ENCODE measurements at places on chromosomes 6 and 20. TPM values are rescaled to one million over a fixed set of nuclear protein-coding genes. Genes with fewer than 3 reads are reported as not detected.

ABHD16B gene
- total RNA-seq, result not detected

KCNK15 gene
- 2.2 TPM for total RNA-seq

DNA sequence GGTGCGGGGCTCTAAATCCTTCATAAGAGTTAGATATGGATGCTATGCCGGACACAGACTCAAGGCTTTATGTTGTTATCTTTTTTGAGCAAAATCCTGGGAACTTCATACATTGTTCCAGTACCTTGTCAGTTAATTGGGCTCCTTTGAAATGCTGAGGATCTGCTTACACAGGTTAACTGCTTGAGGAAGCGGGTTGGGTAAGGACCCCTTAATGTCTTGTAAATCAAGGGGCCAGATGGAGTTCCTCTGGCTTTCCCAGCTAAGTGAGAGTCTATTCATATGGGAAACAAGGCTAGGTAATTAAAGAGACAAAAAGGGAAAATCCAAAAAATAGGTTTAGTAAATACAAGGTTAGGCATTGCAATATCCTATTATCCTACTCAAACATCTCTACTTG lies 141.5 kb downstream of the OR2B2 start:
- DNase-seq, result no peak

GRCh38 chr20:51731731-51732095 lies 36.5 kb downstream of the ATP9A start:
- no peak for DNase-seq

- no peak for DNase-seq
These were observed 118.6 kb downstream of the PLCB1 start for GRCh38 chr20:8250539-8251200.

ADGB gene
- total RNA-seq, result not detected

DNA sequence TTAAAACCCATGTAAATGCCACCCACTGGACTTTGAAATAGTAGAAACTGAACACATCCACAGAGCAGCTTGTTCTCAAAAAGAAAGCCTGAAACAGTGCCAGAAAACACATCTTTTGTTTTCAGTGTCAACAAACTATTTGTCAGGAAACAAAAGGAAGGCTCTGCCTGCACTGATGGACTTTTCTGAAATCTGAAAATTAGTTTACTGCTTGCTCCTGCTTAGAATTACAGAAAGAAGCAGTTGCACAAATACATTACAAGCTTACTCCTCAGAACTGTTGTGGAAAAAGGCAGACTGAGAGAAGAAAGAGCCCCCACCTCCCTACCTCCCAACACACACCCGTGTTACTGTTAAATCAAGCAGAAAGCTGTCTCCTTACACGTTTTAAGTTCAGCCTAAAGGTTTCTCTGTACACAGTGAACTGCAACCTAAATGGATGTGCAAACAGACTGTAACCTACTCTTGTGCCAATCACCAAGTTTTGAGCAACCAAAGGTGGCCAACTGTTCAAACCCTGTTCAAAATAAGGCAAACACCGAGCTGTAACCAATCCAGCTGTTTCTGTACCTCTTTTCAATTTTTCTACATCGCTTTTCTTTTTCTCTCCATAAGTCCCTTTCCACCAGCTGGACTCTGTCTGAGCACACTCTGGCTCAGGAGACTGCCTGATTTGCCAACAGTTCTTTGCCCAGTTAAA lies 43.7 kb downstream of the FRK start:
- no peak for DNase-seq

DNA sequence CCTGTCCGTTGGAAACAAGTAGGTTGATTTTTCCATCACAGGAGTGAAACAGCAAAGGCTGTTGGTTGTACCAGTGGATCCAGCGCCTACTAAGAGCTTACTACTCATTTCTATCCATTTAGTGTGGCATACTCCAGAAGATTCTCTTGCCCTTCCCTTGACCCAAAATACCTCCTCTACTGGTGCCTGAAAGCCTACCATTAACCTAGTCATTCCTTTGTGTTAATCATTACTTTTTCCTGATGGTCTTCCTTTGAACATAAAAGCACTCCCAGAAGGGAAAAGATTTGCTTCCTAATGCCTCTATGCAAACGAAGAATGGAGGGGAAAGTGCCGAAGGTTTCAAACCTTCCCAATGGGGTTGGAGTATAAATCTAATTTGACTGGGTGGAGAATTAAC lies 123.3 kb downstream of the QRSL1 start:
- no peak for DNase-seq
